ENCODE measurements at places on chromosomes 1 and 21. TPM values are rescaled to one million over a fixed set of nuclear protein-coding genes. Genes with fewer than 3 reads are reported as not detected.

- no peak for DNase-seq
- no peak overlapping the region for H3K27ac ChIP-seq
- H3K4me3 ChIP-seq, result no peak overlapping the region
- no peaks in the 10 kb centered on the region for H3K4me1 ChIP-seq
Measured at GRCh38 chr1:233256191-233256590, 39.3 kb downstream of the PCNX2 start.

- H3K27me3 ChIP-seq, result no peaks in the 10 kb centered on the region
- H3K27ac ChIP-seq, result no peak overlapping the region
- H3K36me3 ChIP-seq, result no peaks in the 10 kb centered on the region
Measured at GRCh38 chr1:6040861-6041415, 4.8 kb upstream of the KCNAB2 start.

GNAT2 gene
- not detected for total RNA-seq

- no peaks in the 10 kb centered on the region for H3K27me3 ChIP-seq
- H3K36me3 ChIP-seq, result peaks cover 17% of the 10 kb centered on the region
- H3K4me3 ChIP-seq, result no peak overlapping the region
- H3K4me1 ChIP-seq, result peaks cover 22% of the 10 kb centered on the region
- H3K27ac ChIP-seq, result no peak overlapping the region
Measured at GRCh38 chr1:15870421-15870820, 22.9 kb downstream of the SPEN start.

SLC1A7 gene
- total RNA-seq, result 0.26 TPM
